HFFc6 (cell line): ENCODE measurements at places on chromosomes 13 and 19. TPM values are rescaled to one million over a fixed set of nuclear protein-coding genes. Genes with fewer than 3 reads are reported as not detected.

GRCh38 chr13:45943965-45944364 lies 92.4 kb upstream of the SIAH3 start:
- no peak overlapping the region for H3K4me3 ChIP-seq
- no peak for DNase-seq
- no peak overlapping the region for H3K27ac ChIP-seq
- no peaks in the 10 kb centered on the region for H3K36me3 ChIP-seq

The DLEU7 gene
- total RNA-seq, result not detected in 2 replicates

The CACNG8 gene
- total RNA-seq, result 0.07 to 0.39 TPM (median 0.12 TPM) in 3 replicates

DNA sequence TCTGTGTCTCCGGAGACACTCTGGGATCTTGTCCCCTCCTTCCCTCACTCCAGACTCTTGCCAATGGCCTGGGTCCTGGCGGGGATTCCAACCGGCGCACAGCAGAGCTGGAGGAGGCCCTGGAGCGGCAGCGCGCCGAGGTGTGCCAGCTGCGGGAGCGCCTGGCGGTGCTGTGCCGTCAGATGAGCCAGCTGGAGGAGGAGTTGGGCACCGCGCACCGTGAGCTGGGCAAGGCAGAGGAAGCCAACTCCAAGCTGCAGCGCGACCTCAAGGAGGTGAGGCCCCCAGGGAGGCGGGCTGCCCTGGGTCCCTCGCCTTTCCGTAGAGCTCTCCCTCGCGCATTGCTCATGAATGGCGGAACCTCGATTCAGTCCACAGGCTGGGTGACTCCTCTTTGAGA lies 11.0 kb downstream of the PPFIA3 start:
- DNase-seq, result no peak
- H3K27ac ChIP-seq, result no peak overlapping the region
- H3K4me3 ChIP-seq, result no peak overlapping the region
- peaks cover 6% of the 10 kb centered on the region for H3K27me3 ChIP-seq
- H3K4me1 ChIP-seq, result peaks cover 10% of the 10 kb centered on the region
- H3K36me3 ChIP-seq, result no peaks in the 10 kb centered on the region
